ENCODE measurements at places on chromosomes 1 and 21.

DNA sequence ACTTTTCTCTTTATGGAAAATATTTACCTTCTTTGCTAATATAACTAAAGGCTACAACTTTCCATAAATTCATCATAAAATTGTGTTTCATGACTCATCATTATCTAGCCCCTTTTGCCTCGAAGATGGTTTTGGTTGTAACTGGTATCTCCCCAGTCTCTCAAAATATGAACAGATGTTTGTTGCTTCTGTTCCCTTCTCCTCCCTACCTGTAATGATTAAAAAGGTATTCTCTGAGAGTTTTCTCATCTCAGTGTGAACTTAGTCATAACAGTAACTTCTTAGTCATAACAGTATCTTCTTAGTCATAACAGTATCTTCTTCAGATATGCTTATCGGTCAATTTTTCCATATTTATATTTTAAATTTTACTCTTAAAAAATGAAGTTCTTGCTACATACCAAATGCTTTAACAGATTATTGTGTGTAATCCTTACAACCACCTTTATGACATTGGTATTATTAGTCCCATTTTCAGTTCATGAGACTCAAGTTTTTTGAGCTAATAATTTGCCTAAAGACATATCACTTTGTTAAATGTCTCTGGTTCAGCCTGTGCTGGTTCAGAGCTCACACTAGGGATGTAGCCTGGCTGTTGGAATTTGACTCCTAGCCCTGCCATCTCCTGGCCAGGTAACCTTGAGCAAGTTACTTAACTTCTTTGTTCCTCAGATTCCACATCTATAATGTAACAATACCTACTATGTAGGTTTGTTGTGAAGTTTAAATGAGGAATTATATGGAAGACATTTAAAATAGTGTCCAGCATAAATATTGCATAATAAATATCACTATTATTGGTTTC, 32.6 kb downstream of the ATP1B1 start:
- no peak for DNase-seq

DNA sequence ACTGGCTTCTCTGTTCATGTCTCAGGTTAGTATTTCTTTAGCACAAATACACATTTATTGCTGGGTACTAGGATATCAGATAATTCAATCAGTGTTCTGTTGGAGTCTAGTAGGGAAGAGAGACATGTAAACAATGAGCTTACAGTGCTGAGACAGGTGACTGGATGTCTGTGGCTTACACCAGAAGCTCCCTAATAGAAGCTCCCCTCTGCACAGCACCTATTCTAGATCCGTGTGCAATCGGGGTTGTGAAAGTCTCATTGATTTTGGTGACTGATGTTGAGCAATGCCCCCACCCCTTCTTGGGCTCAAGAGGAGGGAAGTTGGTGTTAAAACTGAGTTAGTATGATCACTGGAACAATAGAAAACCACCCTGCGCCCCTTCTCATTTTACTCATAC, 279.2 kb downstream of the RPS6KC1 start:
- DNase-seq: no peak

- no peak for DNase-seq
Observed at GRCh38 chr1:59123081-59123681, 173.7 kb upstream of the FGGY start.

DNA sequence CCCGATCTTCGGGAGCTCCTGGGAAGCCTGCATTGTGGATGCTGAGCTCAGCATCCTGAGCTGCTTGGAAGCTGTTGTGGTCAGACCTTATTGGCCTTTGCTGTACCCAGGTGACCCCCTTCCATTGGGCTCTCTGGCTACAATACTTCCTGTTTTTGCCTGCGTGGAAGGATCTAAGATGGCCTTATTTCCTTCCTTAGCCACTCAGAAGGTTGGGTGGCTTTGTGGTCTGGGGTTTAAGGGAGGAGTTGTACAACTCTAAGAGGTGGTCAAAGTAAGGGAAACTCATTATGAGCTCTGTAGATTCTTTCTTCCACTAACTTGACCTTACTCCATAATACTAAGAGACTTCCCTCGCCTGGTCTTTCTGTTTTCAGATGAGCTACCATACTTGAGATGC, 17.7 kb downstream of the PFKFB2 start:
- no peak for DNase-seq

DNA sequence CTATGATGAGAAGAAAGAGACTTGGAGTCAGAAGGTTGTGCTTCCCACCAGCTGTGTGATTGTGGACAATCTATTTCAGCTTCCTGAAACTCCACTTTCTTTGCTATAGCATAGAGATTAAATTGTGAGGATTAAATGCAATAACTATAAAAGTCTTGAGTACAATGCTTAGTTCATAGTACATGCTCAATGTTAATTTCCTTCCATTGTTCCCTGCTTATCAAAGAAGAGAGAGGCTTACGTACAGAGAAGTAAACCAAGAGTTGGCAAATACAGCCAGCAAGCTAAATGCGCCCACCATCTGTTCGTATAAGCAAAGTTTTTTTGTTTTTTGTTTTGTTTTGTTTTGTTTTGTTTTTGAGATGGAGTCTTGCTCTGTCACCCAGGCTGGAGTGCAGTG, 317.9 kb upstream of the NFIA start:
- no peak for DNase-seq

- peak; percentile 59 for DNase-seq
Observed at GRCh38 chr1:116806671-116807070, 52.4 kb downstream of the CD2 start.

GRCh38 chr1:173870252-173871075, 2.3 kb downstream of the ZBTB37 start:
- peak; percentile 87 for DNase-seq

DNA sequence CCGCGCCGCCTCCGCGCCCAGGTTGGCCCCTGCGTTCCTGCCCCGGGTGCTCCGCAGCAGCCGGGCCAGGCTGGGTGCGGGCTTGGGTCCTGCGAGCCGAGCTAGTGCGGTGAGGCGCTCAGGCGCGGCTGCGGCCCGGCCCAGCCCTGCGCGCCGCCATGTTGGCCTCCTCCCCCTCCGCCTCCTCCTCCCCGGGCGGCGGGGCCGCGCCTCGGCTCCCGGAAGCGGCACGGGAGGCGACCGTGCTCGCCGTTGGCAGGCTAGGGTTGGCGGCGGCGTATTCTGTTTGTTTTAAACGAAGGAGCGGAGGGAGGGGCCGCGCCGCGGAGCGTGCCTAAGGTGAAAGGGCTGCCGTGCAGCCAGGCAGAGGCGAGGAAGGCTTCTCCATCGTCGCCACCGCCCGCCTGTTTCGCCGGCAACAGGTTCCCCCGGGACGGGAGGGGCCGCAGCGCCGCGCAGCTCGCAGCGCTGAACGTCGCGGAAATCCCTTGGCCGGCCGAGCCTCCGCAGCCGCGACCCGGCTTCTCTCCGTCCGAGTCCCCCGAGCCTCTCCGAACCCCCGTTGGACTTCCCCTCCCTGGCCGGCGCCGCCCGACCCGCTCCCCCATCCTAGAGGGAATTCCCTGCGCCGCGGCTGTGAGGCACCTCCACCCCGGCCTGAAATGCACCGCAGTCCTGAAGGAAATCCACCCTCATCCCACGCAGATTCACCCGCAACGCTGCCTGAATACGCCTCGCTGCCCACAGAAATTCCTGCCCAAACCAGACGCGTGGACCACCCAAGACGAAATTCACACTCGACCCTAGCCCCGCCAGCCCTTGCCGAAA, at the start of gene USP24:
USP24 (minus strand) TSS at position 171 of the 828 bp plus-strand sequence. CDS start 251 bp downstream, outside the sequence.
- peak; percentile 85 for DNase-seq

- DNase-seq: no peak
Observed at GRCh38 chr1:12585536-12585935, 32.5 kb downstream of the DHRS3 start.

GRCh38 chr1:116725798-116726197, 28.4 kb upstream of the CD2 start:
- no peak for DNase-seq

GRCh38 chr1:159199901-159200300, 4.8 kb upstream of the ACKR1 start:
- no peak for DNase-seq

DNA sequence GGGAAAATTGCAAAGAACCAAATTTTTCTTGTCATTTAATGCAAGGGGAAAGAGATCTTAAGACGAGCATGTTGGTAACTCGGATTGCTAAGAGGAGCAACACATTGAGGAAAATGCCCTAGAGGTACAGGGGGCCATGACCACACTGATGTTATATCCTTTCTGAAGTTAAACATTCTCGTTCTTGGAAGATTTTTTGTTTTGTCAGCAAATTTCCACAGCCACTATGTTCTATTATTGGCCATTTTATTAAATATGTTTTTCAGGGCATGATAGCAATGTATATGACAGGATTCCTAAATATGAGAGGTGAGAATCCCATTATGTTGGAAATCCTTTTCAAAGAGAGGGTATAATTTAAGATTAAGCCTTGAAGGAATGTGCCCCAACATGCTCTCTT, 627.2 kb upstream of the PKN2 start:
- no peak for DNase-seq

GRCh38 chr1:200038325-200038980, 10.9 kb downstream of the NR5A2 start:
- no peak for DNase-seq

- no peak for DNase-seq
Observed at GRCh38 chr1:164310166-164310565, 248.8 kb upstream of the PBX1 start.

GRCh38 chr1:95117207-95118066, at the start of gene TLCD4:
TSS of gene TLCD4 (plus strand) at chr1:95117355. CDS start at chr1:95143902, 26,547 bp downstream.
- DNase-seq: peak; percentile 25

- DNase-seq: no peak
Observed at GRCh38 chr1:73517603-73518191, 680.3 kb downstream of the LRRIQ3 start.

DNA sequence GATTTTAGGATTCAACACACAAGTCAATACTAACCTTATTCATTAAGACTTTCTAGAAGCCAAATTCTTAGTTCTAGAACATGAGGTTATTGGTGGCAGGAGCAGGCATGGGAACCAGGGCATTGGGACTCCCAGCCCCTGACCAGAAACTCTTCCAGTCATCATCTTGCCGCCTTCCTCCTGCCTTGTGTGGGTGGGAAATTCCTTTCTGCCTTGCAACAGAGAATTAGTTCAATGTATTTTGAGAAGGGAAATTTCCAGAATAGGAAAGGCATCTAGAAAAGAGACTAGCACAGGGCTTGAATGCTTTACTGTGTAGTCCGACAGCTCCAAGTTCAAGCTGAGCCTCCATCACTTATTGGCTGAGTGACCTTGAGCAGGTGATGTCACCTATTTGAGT, 8.7 kb downstream of the GRHL3 start:
- no peak for DNase-seq

DNA sequence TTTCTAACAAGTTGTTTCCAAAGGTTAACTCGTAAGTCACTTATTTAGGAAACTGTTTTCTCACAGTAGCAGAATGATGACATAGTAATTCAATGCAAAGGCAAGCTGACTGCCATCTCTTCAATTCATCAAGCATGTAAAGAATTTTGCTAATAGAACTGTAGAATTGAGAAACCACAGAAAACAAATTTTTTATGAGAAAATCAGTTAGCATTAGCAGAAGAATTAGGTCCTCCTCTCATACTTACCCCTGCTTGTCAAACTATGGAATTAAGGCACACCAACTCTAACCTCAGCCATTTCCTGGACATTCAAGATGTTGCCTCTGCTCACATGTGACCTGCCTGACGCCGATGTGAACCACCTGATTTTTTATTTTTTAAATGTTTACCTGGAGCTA, 115.2 kb downstream of the LRRC40 start:
- DNase-seq: no peak

- no peak for DNase-seq
Observed at GRCh38 chr1:53685272-53686051, 53.5 kb downstream of the GLIS1 start.

GRCh38 chr1:14443164-14443787, 155.2 kb upstream of the KAZN start:
- no peak for DNase-seq

GRCh38 chr1:198873696-198874230, 234.9 kb downstream of the PTPRC start:
- DNase-seq: no peak

DNA sequence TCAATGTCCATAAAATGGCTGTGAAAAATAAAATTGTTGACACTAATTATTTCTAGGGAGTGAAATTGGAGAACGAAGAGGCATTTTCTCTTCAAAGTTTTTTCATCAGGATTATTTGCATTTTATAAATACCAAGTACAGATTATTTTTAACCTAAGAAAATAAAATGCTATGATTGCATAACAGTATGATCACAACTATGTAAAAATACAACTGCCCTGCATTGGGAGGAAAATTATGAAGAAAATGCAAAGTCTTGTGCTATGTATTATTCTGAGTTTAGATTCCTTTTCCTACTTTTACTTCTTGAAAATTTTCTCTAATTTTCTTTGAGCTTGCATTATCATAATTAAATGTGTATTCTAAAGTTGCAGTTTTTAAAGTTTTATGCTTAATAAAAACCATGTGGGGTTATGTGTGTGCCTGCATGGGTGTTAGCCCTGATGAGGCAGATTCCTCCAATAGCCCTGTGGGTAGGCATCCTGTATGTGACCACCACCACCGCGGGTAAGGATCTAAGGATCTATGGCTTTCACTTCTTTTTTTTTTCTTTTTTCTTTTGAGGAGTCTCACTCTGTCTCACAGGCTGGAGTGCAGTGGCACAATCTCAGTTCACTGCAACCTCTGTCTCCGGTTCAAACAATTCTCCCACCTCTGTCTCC, 24.7 kb downstream of the STX6 start:
- DNase-seq: no peak

DNA sequence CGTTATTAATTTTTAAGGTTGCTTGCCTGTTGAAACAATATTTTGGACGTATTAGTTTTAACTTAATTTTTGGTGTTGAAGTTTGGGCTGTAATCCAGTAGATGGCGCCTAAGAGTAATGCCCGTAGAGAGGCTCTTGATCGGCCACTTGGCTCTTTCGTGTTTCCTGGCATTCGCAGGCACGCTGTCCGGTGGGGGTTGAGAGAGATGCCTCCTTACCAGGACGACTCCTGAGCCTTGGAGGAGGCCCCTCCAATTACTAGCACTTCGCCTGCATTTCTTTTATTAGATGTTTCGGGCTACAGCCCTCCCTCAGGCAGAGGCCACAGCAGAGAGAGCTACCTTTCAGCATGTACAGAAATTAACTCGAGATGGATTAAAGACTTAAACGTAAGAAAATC, 12.0 kb downstream of the OR2M4 start:
- no peak for DNase-seq

- no peak for DNase-seq
Observed at GRCh38 chr1:56797065-56797685, 22.0 kb downstream of the FYB2 start.

All from T-helper 1 cell (primary cell).